ENCODE measurements at places on chromosomes 1 and 21.

GRCh38 chr1:19427087-19427781, 58.1 kb downstream of the CAPZB start:
- no peak for DNase-seq

DNA sequence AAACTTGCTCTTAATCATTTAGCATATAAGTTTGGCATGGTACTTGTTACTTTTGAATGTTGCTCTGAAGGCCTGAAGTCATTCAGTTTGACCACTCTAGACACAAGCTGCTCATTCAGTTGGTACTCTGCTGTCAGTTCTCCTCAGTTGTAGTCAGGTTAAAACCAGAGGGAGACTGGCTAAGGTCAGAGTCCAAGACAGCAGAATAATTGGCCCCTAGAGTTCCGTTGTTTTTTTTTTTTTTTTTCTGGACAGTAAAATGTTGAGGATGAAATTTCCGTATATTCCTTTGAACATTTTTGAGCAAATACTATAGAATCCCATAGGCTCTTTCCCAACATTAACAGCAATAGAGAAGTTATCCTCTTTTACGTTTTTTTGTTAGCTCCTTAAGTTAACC, 9.4 kb downstream of the ZBTB40 start:
- DNase-seq: no peak

DNA sequence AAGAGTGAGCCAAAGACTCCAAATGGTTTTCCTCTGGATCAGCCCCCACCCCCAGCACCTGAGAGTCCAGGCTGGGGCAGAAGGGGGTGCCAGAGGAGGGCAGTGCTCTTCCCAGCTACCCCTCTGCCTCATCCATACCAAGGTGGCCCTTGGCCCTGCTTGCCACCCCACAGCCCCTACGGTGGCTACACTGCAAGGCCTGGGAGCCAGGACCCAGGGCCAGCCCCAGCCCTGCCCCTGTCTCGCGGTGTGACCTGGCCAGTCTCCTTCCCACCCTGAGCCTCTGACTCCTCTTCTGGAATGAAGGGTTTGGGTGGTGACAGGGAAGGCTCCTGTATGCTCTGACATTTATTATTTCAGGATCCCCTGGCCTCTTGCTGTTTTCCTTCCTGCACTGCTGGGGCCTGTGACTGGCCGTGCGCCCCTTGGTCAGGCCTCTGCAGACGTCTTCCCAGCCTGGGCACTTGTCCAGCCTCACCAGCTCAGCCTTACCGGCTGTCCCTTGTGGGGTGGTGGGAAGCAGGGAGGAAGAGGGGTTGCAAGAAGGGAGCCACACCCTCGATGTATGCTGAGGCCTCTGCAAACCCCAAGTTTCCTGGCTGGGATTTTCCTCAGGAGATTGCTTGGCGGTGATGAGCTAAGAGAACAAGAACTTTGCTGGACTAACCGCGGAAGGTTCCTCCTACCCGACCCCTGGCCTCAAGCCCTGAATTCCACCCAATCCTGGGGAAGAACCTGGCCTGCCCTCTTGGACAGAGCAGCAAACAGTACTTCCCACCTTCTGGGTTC, 13.5 kb downstream of the ASAP3 start:
- no peak for DNase-seq

DNA sequence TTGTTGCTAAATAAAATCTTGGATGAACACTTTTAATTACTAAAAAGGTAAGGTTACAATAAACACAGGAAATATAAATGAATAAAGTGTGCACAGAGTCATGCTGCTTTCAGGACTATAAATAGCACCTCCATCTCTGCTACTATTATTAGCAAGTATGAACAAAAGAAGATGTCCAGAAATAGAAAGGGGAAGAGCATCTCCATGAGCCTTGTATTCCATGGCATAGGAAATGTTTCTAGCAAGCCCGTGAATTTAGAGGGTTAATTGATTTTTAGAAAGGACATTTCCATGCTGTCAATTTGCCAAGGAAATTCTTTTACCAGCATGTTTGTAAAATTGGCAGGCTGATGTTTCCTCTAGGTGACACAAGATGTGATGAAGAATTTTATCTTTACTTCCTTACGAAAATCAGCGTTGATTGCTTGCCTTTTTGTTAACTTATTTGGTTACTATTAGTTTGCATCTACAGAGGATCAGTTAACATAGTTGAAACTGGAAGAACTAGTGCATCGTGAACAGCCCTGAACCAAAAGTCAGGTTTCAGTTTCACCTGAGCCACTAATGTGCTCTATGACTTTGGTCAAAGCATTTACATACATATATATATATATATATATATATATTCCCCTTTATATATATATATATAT, 45.3 kb downstream of the NR5A2 start:
- no peak for DNase-seq

DNA sequence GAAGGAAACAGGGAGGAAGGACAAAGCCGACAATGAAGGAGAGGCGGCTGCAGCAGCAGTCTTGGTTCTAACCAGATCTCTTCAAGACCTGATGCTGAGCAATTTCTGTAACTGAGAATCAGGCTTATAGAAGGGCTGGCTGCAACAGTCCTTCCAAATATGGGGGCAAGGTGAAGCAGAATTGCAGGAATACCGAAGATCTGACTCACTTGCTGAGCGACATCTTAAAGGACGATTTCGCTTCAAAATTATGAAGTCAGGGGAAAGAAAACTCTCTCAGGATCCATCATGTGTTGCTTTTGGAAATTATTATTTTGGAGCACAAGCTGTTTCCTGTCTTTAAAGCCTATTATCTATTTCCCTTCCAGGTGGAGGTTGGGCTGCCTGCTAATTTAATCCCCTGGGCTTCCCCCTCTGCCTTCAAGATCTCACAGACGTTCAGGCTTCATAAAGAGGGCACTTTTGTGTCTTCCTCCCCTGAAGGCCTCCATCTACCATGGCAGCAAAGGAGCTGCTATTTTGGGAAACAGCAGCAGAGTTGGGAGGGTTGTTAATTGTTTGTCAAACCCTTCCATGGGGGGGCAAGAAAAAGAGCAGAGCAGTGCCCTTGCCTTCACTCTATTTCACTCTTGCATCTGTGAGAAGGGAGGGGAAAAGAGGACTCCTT, 10.8 kb upstream of the IER5 start:
- DNase-seq: no peak

- DNase-seq: no peak
Measured at GRCh38 chr1:110205591-110206155, 4.4 kb upstream of the KCNC4 start.

DNA sequence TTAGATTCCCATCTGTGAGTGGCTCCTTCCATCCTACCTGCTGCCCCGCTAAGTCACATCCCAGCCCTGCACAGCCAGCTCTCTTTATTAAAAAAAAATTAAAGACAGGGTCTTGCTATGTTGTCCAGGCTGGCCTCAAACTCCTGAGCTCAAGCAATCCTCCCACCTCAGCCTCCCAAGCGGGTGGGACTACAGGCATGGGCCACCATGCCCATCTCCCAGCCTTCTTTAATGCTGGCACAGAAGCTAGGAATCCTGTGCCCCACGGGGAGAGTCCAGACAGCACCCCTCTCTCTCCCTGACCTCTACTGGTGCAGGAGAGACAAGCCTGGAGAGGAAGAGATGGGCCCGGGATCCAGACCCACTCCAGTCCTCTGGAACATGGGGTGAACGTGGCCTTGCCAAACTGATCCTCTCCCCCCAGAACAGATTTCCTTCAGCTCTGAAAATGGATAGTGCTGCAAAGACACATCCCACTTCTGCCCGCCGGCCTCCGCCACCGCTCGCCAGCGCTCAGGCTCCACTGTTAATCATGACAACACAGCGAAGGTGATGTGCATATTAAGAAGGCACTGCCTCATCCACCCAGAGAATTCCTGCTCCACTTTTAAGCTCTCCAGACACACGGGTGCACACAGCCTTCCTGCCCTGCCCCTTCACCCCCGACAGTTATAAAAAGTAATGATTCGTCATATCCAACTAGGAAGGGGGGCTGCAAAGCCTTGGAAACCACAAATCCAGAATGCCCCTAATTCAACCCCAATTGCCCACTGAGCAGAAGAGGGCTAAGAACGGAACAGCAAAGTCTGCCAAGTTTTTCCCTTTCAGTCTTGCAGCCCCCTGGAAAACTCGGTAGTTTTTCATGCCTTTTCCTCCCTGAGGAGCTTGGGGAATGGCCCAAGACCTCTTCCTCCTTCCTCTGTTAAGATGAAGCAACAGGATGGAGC, 68.1 kb downstream of the MRPL37 start:
- DNase-seq: no peak

GRCh38 chr1:186958520-186958919, 129.8 kb downstream of the PLA2G4A start:
- no peak for DNase-seq

- DNase-seq: peak; percentile 36
Measured at GRCh38 chr1:18597160-18598042, 33.2 kb upstream of the PAX7 start.

- no peak for DNase-seq
Measured at GRCh38 chr1:62810420-62811274, 26.7 kb downstream of the ATG4C start.

- no peak for DNase-seq
Measured at GRCh38 chr1:235090406-235091069, 38.1 kb downstream of the TOMM20 start.

DNA sequence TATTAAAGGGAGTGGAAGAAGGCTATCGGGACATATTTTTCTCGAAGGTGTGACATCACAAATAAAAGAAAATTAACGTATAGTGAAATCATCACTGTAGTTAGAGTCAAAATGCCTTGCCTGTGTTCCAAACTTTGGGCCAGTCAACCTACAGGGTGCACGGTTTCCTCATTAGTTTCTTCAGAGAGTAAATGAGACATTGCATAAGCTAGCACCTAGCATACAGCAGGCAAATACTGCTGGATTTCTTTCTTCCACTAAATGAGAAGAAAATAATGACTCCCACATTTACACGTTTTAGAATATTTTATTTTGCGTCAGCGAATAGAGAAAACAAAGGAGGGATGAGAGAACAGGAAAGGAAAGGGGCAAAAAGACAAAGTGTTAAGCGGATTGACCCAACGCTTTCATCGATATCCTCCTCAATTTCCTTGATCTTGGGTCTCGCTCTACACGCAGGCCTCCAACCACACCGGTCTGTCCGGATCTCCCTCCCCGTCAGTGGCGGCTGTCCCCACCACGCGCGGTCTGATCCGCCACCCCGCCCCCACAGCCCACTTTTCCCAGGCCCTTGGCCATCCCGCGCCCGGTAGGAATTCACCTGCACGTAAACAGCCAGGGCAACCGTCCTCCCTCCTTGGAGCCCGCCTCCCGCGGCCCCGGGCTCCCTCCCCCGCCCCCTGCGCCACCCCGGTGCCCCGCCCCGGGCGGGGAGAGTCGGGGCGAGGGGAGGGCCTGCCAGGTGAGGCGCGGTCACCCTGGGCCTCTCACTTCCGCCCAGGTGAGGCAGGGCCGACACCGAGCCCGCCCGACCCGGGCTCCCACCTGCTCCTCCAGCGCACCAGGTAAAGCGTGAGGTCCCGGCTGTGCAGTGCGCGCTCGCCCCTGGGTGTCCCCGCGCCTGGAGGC, at the start of gene PATJ:
PATJ (plus strand) TSS at position 770 of the 909 bp plus-strand sequence. CDS start 20,413 bp downstream, outside the sequence.
- peak; percentile 12 for DNase-seq

Data from activated naive CD4-positive, alpha-beta T cell (primary cell).